Eye (tissue), 1 donor: ENCODE measurements at places on chromosomes 11 and 22.

DNA sequence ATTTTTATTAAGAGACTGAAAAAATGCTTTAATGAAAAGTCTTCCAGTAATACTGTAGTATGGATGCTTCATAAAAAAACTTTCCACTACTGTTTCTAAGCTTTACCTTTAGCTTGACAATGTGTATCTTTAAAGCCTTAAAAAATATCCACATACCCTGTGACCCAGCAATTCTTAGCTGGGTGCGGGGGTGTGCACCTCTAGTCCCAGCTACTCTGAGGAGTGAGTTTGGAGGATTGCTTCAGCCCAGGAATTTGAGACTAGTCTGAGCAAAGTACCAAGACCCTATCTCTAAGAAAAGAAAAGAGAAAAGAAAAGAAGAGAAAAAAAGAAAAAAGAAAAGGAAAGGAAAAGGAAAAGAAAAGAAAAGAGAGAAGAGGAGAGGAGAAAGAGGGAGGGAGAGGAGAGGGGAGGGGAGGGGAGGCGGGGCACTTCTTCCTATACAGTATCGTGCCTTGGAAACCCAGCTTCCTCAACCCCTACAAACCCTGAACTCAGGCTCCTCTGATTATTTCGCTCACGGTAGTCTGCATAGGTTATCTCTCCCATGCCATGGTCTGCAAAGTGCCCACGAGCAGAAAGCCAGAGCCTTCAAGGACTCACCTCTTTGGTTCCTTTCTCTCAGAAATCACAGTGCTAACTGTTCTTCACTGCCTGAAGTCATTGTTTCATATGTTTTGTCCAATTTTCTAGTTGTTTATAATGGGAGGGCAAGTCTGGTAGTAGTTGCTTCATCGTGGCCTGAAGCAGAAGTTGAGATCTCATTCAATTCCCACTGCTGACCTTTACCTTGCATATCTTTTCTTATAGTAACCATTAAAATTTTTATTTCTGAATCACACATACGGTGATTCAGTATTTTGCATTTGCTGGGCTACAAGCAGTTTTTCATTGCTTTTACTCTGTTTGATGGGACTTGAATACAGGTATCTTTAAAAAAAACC, 82.2 kb downstream of the FAM83F start:
- DNase-seq: no peak

- no peak for DNase-seq
Observed at GRCh38 chr11:17581732-17582053, 34.6 kb downstream of the OTOG start.

GRCh38 chr11:100785148-100785983, 98.3 kb downstream of the ARHGAP42 start:
- no peak for DNase-seq

GRCh38 chr11:19382131-19382611, 141.4 kb upstream of the E2F8 start:
- peak; percentile 79 for DNase-seq

DNA sequence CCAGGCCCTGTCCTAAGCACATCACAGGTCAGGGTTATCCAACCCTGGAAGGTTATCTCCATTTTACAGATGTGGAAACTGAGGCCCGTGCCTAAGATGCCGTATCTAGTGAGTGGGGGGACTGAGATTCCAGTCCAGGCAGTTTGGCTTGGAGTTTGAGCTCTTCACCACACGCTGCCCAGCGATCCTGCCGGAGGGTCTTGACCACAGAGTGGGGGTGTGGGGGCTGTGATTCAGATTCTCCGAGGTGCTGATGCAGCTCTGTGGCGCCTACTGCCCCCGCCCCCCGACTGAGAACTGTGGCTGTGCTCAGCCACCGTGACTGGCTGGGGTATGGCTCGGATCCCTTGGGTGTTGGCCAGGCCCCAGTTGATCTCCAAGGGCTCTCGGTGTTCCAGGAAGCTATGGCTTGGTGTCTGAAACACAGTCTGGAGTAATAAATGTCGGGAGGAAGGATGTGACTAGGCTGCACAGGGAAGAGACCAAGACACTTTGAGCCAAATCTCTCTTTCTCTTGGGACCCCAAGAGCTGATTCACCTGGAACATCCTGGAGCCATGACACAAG, 60.6 kb upstream of the RASD2 start:
- no peak for DNase-seq

GRCh38 chr22:44386386-44387035, 73.8 kb upstream of the SHISAL1 start:
- DNase-seq: no peak

GRCh38 chr22:48156603-48157355, 1394.3 kb downstream of the TBC1D22A start:
- DNase-seq: no peak

DNA sequence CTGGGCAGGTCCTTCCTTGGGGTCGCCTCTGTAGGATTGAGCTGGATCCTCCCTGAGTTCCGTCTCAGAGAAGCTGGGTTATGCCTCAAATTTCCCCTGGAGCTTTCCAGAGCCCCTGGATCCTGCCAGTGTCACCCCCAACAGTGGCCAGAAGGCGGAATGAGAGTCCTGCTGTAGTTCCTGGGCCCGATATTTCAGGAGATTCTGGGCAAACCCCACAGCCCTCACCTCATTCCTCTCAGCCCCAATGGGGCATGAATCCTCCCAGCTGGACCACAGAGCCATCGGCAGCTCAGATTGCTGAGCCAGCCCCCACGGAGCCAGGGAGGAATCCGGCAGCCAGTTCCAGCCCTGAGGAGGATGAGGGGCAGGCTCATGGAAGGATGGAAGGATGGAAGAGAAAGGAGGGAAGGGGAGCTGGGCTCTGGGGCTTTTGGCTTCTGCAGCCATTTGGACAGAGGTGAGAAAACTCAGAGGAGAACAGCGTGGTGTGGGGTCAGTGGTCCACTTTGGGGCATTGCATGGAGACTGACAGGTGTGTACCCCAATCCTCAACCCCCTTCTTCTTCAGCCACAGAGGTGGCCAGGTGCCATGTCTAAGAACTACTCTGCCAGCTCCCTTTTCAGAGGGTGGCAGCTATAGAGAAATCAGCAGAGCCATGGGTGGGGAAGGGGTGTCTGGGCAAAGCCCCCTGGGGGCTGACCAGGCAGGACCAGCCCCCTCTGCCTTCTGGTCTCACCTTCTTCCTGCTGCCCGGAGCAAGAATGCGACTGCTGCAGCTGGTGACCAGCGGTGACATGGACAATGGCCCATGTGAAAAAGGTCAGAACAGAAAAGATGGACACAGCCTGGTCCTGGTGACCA, 867.6 kb downstream of the TBC1D22A start:
- no peak for DNase-seq

DNA sequence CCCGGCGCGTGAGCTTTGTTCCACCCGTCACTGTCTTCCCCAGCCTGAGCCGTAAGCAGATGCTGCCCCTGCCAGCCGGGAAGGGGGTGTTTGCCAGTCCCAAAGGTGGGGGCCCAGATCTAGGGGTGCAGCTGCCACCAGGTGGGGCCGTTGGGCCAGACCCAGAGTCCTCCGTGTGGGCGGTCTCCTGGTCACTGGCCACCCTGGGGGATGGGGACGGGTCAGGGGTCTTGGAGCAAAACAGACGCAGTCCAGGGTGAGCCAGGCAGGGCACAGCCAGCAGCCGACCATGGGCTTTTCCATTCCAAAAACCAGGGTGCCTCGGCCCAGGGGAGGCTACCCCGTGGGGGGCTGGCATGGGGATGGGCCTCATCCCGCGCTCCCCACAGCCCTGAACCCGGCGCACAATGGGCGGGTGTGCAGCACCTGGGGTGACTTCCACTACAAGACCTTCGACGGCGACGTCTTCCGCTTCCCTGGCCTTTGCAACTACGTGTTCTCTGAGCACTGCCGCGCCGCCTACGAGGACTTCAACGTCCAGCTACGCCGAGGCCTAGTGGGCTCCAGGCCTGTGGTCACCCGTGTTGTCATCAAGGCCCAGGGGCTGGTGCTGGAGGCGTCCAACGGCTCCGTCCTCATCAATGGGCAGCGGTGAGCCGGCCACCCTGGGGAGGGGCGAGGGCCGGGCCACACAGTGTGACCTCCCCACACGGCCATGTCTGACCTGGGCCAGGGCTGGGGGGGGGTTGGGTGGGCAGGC, 3.5 kb downstream of the MUC5B start:
- no peak for DNase-seq

GRCh38 chr22:47822422-47822821, 1060.0 kb downstream of the TBC1D22A start:
- no peak for DNase-seq

DNA sequence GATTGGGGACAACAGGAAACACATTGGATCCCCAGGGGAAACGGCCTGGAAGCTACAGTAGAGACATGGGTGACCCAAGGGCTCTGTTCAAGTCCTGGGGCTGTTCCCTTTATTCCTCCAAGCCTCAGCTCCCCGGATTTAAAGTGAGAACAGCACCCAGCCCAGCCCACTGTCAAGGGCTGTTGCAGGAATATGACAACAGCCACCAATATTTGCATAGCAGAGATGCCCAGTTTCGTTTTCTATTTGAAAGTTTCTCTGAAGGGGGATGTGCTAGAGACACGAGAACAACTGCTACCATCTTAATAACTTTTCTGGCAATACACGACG, 81.1 kb upstream of the WNT7B start:
- DNase-seq: no peak

GRCh38 chr11:5690736-5691135, 1.1 kb downstream of the TRIM22 start:
- DNase-seq: no peak

GRCh38 chr22:35195821-35196220, 61.5 kb upstream of the HMGXB4 start:
- DNase-seq: no peak

DNA sequence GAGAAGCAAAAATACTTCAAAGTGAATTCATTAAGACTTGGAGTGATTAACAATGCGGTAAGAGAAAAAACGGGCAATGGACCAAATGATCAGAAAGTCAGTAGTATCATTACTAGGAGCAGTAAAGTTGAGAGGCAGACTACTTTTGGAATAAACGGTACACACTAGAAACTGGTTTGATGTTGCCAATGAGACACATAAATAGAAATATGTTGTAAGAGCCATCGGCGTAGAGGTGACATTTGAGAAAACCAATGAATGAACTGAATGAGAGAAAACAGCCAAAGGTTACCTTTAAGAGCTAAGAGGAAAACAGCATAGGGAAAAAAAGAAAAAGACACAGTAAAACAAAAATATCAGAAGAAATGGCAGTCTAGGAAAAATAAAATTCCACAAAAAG, 6.2 kb downstream of the CHORDC1 start:
- DNase-seq: no peak

DNA sequence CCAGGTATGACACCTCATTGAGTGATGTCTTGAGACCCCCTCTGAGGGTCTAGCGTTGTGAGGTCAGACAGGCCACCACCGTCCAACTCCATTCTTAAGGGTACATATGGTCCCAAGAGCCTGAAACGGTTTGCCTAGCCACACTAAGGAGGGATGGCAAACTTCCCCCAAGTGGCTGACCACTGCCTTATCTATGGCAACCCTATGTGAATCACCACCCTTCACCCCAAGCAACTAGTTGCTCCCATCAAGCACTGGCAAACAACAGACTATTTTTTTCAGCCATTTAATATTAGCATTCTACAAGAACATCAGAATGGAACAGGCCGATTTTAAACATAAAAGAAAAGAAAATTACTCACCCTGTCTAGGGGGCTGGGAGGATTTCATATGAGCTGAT, 22.8 kb downstream of the THOC5 start:
- no peak for DNase-seq

- DNase-seq: no peak
Observed at GRCh38 chr22:28143961-28144745, 225.1 kb upstream of the PITPNB start.

DNA sequence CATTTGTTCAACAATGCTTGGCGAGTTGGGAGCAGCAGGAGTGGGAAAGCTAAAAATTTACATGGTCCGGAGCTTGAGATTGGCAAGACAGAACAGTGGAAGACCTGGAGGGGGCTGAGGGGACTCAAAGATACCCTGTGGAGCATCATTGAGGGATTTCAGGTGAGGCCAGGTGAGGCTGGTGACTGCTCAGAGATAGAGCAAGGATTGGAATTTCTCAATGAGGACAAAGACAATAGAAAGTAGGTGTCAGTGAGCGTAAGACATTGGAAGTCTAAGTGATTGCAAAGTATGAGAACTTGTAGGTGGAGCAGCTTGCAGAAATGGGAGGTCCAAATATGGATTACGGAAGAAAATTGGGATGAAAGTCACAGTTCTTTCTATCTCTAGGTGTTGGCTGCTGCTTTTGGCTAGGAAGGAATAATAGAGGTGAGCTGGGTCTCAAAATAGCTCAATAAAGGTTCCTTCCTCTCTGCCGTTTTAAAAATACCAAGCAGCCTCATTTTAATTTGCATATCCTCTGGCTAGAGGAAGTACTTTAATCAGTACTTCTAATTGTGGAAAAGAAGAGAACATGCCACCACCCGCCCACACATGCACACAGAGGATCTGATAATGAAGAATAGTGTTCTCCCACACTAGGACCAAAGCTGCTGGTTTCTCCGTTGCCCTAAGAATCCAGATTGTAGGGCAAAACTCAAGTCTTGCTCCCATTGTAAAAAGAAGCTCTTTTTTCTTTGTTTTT, 41.8 kb upstream of the SORL1-AS1 start:
- no peak for DNase-seq

- DNase-seq: peak; percentile 26
Observed at GRCh38 chr11:108754901-108755625, 90.2 kb downstream of the DDX10 start.

DNA sequence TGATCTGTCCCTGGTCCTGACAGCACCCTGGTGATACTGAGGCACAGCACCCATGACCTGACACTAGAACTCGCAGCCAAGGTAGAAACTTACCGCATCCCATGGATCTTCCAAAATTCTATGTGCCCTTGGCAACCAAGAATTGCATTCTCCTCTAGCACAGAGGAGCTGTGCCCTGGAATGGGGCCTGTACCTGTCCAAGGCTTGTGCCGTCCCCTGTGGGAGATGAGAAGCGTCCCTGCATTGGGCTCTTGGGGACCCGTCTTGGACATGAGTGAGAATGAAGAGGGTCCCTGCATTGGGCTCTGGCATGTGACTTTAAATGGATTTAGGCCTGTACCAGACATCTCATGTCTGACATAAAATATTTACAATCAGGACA, 67.1 kb downstream of the GGTLC2 start:
- DNase-seq: no peak
